GM23248 (cell line): ENCODE measurements at places on chromosomes 1 and 21.

DNA sequence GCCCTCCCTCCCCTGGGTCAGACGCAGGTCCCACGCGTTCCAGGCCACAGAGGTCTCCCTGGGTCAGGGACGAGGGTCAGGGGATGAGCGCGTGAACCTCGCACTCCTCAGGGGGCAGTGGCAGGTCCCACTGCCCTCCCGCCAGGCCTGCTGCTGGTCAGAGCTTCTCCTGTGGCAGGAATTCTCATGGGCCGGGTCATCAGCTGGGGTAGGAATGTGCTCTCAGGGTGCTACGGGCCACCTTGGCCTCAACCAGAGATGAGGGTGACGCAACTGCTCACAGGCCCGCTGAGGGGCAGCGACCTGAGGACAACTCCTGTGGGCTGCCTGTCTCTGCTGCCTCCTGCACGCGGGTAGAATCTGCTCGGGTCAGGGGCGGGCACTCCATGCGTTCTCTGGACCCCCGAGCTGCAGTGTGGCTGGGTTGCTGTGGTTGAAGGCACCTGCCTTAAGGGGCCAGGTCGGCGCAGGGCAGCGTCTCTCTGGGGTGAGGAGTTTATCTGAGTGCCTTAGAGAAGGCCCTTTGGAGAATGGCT lies 128.8 kb downstream of the PRDM16 start:
- DNase-seq, result no peak

DNA sequence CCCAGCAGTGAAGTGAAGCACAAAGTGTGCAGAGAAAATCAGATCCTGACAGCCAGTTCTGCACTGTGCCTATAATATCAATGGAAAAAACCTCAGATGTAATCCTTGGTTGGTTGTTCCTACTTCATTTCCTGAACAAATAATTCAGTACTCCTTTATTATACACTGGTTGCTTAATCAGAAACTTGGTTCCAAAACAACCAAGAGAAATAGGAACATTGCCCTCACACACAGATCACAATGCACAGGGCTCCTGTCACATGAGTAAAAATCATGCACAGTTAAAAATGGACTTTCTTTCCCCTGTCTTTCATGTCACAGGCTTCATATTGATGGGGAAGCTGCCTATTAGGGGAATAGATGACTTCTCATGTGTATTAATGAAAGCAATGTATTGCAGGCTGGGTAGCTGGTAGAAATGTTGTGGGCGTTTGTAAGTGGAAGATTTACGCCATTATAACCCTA lies 9.7 kb downstream of the DNASE2B start:
- DNase-seq, result no peak

GRCh38 chr1:197140121-197140520 lies 6.3 kb downstream of the ASPM start:
- peak; percentile 10 for DNase-seq

GRCh38 chr1:106458866-106459265 lies 597.6 kb upstream of the PRMT6 start:
- DNase-seq, result no peak

DNA sequence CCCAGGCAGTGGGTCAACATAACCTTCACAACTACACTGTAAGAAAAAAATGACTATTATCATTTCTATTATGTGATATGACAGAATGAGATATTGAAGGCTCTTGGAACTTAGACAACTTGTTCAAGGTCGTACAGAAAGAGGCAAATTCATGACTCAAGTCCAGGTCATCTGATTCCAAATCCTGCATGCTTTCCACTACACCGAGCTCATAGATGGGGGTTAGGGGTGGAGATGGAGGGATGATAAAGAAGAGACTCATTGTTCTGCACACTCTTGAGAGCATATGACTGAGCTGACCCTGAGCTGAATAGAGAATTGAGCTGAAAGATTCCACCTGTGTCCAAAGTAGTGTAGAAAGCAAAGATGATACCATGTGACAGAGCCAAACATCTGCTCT lies 2.8 kb downstream of the FCRL6 start:
- DNase-seq, result peak; percentile 46

DNA sequence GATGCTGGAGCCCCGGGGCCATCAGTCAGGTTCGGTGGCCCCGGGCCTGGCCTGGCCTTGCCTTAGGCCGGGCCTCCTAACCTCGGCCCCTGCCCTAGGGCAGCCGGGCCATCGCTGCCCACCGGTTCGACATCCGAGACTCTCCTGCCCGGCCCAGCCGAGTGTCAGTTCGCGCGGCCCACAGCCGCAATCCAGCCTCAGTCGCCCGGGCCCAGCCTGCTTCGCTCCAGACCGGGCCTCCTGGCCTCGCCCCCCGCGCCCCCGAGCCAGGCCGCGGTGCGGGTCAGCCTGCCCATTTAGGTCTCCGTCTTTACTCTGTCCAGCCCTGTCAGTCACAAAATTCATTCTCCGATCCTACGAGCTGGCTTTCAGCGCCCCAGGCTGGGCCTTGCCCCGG lies 777 bp downstream of the LRRC41 start:
- peak; percentile 64 for DNase-seq

GRCh38 chr1:202058001-202058908 lies 47.9 kb downstream of the ELF3 start:
- peak; percentile 41 for DNase-seq

DNA sequence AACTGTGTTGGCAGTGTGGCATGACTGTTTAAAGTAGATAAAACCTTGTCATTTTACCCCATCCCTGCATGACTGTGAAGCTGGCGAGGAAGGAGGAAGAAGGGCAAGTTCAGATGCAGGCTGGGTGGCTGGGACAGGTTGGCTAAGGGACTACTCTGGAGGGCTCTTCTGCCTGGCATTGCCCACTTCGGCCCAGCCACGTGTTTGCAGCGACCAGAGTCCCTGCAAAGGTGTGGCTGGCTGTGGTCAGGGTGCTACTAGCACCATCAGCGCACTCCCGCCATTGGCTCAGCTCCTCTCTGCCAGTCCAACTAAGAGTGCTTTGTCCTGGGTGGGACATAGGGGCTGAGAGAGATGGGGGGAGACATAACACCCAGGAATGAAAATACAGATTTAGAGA lies 7.2 kb downstream of the C1orf115 start:
- DNase-seq, result no peak

- DNase-seq, result peak; percentile 11
Observed at GRCh38 chr1:229856009-229856650, 210.9 kb upstream of the GALNT2 start.

DNA sequence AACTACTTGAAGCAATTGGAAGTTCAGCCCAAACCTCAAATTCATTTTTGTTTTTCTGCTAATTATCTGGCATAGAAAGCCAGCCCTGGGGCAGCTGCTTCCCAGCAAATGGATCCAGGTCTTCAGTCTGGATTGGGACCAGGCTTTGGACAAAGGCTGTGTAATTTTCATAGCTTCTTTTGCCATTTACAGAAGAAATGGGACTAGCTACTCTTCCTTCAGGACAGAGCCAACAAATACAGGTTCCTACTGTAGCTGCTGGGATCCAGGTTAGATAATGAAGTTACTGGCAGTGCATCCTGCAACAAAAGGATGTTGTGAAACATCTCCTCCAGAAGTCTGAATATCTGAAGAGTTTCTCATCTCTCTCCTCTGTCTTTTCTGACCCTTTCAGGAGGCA lies 171.5 kb upstream of the CAMK1G start:
- DNase-seq, result peak; percentile 76

DNA sequence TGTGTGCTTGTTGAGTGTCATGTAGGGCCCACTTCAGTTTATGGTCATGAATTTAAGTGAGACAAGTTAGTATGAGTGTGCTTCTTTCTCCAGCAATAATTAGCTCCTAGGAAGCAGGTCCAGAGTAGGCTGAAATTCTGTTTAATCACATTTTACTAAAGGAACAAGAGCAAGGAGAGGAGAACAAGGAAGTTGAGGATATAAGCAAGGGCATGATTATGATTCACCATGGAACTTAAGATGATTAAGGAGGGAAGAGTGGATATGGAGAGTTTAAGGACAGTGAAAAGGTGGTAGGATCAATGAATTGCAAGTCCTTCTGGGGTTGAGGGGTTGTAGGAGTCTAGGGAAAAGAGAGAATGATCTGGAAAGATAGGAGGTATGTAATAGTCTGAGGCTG lies 3.1 kb upstream of the DIPK1A start:
- DNase-seq, result no peak

- no peak for DNase-seq
Observed at GRCh38 chr1:20167126-20167525, 18.8 kb upstream of the UBXN10 start.

- DNase-seq, result peak; percentile 79
Observed at GRCh38 chr1:110645821-110646735, 28.7 kb downstream of the KCNA3 start.

DNA sequence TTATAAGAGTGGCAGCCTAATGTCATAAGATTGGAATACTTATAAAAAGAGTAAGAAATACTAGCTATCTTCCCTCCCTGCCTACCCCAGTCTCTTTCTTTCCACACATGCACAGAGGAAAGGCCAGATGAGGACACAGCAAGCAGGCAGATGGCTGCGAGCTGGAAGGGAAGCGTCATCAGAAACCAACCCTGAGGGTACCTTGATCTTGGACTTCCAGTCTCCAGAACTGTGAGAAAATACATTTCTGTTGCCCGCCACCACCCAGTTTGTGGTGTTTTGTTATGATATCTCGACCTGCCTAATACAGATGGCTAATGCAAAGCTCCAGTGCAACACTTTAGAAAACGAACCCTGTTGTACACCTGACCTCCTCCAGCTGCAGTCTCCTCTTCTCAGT lies 2.3 kb upstream of the OR2C3 start:
- DNase-seq, result no peak

GRCh38 chr1:18883636-18884418 lies 18.5 kb downstream of the ALDH4A1 start:
- DNase-seq, result peak; percentile 81

DNA sequence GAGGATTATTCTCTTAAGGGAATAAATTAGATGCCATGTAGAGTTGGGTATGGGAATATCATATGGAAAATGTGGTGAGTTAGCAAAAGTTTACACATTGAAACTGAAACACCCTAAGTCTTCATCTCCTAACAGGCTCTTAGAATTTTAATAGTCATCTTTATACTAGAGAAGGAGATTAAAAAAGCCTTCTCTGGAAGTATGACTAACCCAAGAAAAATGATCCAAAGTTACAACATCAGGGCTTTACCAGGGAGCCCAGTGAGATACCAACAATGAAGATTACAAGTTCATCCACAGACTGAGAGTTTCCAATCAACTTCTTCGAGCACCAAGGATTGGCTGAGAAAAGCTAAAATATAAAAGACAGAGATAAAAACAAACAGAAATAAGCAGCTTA lies 70.0 kb upstream of the KIAA0040 start:
- peak; percentile 17 for DNase-seq

DNA sequence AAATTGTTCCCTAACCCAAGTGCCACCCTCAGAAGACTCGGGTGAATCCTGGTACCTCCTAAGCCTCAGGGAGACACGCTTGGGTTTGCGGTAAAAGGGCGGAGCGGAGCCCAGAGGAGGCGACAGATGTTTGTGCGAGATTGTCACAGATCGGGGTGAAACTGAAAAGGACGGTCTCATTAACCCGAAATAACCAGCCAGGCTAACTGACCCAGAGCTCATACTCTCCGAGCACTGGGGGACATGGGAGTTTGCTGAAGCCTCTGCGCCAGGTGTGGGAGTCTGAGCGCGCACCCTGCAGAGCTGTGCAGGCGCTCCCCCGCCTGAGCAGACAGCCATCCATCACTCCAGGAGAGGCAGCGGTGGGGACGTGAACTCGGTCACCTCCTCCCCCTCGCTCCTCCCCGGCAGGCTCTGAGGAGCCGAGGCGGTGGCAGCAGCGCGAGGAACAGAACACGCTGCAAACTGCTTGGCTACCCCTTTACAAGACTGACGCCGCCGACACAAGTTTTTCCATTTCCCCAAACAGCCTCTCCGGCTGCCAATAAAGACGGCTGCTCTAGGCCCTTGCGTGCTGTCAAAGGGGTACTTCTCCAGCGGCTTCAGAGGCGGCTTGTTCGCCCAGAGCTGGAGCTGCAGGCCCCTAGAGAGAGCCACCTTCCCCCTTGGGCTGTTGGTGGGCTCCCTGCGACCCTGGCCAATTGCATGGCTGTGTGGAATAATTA lies 43.5 kb downstream of the RRAGC start:
- peak; percentile 29 for DNase-seq

GRCh38 chr1:5347726-5348125 lies 644.5 kb downstream of the NPHP4 start:
- no peak for DNase-seq

DNA sequence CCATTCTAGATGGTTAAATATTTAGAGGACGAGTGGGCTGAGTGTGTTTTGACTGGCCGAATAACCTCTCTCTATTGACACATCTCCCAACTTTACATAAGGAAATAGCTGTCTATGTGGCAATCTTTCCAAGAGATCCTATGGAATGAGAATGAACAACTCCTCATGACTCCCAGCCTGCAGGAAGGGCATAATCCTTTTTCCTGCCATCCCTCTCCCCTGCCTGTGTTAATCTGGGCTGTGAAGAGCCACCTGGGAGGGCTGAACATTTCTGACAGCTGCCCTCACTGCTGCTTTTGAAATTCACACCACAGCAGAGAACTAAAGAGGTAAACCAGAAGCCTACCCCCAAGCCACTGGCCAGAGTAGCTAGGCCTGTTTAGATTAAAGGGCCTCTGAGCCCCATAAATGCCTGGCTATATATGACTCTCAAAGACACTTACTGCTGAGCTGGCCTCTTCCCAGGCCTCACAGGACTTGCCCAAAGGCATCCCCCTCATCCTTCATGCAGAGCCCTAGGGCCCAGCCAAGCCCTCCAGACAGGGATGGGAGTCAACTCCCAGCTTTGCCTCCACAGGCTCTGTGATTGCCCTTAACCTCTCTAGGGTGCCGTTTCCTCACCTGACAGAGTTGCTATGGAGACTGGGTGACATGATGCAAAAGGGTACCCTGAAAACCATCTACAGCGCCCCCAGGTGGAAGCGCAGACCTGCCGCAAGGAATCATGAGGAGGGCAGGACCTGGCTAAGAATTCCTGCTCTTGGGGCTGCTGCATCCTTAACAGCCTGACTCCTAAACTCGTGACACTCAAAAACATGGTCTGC lies 42.0 kb upstream of the LDLRAP1 start:
- DNase-seq, result peak; percentile 76

DNA sequence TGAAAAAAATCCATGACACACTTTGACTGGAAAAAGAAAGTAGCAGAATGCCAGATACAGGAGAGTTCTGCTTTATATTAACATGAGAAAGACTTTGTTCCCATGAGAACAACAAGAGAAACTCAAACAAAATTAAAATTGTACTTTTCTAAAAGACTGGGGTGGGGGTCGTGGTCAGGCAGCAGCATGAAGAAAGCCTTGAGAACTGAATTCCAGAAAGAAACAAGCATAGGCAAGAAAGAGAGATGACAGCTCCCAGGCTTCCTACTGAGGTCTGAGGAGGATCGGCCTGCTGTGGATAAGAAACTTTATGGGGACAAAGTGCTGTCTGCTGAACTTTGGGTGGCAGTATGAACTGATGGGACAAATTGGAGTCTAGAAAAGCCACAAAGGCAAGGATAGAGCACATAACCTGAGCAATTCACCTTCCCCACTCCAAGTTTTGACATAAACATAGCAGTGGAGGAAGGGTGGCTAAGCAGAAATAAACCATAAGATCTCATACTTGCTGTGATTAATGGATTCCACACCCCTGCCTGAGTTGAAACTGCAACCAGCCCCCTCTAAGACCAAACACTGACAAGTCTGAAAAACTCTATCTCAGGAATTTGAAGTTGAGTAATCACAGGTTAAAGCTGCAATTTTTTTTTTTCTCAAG lies 43.7 kb downstream of the COL6A1 start:
- peak; percentile 54 for DNase-seq

GRCh38 chr1:167186771-167187170 lies 33.9 kb upstream of the POU2F1 start:
- no peak for DNase-seq

GRCh38 chr1:219965285-219966070 lies 37.1 kb upstream of the SLC30A10 start:
- DNase-seq, result no peak
